ENCODE measurements at places on chromosomes 3 and 15.

DNA sequence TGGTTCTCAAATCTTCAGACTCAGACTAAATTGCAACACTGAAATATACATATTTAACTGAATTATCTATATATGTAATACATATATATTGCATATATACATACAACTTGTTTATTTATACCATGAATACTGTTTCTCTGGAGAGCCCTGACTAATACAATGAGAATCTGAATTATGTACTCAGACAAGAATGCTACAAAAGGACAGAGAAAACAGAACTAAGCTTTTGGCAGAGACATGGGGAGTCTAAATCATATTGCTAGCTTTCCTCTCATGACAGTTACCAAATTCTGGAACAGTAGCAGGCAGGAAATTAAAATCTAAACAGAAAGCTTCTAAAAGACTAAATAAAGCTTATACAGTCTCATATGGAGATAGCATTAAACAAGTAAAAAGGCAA is 142.4 kb upstream of the KCNMB2 start:
- DNase-seq = no peak

- DNase-seq = no peak
These were observed 142.7 kb downstream of the MEGF11 start for GRCh38 chr15:66110864-66111263.

DNA sequence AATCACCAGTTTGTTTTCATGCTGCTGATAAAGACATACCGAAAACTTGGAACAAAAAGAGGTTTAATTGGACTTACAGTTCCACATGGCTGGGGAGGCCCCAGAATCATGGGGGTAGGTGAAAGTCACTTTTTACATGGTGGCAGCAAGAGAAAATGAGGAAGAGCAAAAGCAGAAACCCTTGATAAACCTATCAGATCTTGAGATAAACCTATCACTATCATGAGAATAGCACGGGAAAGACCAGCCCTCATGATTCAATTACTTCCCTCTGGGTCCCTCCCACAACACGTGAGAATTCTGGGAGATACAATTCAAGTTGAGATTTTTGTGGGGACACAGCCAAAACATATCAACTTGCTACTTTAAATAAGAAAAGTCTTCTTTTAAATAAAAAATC is 28.9 kb downstream of the CD200R1L start:
- no peak for DNase-seq

DNA sequence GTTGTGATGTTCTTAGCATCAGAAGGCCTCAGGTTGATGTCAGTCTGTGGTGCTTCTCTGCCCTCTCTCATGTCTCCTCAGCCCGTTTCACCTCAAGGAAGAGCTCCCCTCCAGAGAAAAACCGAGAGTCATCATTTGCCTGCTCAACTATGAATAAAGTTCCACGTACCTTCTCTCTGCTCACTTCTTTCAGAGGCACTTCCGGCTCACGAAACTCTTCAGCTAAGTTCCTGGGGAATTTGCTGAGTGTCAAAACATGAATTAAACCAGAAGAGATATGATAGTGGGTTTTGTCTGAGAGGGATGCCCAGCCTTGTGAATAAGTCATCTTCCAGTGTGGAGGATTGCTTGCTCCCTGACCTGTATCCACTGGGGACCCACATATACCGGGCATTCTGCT is 37.7 kb downstream of the CCR4 start:
- no peak for DNase-seq

- no peak for DNase-seq
These were observed 12.9 kb downstream of the MB21D2 start for GRCh38 chr3:192904632-192905289.

GRCh38 chr3:55329849-55330248 is 157.3 kb downstream of the WNT5A start:
- no peak for DNase-seq

- no peak for DNase-seq
These were observed 27.8 kb upstream of the ATP2B2 start for GRCh38 chr3:10532939-10533736.

DNA sequence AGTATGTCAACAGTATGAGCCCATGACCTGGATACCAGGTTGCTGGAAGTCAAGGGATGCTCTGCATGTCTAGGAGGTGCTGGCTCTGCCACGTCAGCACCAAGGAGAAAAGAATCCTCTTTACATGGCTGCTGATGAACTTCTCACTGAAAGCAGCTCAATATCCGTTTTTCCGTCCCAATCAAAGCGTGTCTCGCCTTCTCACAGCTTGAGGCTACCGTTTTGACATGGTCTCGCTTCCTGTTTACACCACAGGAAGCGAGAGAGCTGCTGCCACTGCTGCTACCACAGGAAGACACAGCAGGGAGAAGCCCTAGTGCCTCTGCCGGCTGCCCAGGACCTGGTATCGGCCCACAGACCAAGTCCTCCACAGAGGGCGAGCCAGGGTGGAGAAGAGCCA is 27.3 kb downstream of the STARD5 start:
- DNase-seq = no peak

DNA sequence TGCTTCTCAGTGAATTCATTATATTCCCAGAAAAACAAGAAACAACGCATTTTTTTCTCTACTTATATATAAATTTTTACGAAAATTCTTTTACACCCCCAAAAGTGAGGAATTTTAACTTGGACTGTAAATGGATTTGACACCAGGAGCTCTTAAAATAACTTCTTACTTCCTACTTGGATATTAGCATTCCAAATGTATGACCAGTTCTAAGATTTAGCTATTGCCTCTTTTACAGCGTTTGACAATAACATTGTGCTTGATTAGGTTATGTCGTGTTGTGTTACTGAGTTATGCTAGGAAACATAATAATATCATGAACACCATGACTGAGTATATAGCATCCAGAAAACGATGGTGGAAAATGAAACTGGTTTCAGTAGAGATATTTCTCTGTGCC is 177.0 kb downstream of the CNTN6 start:
- no peak for DNase-seq

- DNase-seq = no peak
These were observed 414.0 kb upstream of the ZNF717 start for GRCh38 chr3:76199382-76199781.

- no peak for DNase-seq
These were observed 225.8 kb upstream of the ICE2 start for GRCh38 chr15:60704717-60705116.

DNA sequence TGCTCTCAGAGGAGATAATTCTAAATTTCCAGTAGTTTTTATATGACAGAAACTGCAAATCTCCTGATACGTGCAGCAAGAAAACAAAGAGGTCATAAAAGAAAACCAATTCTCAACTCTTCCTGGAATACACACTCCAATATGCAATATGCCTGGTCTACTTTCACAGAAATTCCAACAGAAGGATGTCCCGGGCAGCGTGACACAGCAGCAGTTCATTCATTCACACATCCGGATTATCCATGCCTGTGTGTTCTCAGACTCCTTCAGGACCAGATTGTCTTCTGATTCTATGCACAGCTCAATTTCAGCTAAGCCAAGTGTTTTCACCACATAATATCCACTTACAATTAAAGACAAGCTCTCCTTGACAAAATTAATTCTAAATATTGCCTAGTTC is 64.3 kb downstream of the FBN1 start:
- no peak for DNase-seq

DNA sequence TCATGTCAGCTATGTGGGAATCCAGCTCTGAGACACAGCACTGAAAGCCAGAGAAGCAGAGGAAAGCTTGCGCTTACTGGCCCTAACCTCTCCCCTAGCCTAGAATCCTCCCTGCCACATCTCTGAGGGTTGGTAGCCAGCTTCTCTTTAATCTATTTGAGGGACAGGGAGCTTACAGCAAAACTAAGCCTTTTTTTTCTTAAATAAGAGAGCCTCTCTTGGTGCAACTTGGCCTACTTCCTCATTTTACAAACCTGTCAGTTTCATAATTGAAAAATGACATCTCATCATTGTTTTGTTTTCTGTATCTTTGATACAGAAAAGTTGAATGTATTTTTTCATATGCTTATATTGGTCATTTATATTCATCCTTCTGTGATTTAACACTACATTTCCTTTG is 193.9 kb downstream of the ZNF621 start:
- no peak for DNase-seq

GRCh38 chr3:147934451-147935180 is 525.5 kb downstream of the ZIC1 start:
- DNase-seq = no peak

- DNase-seq = no peak
These were observed 25.5 kb downstream of the ESYT3 start for GRCh38 chr3:138459619-138460535.

- no peak for DNase-seq
These were observed 8.9 kb upstream of the GPR27 start for GRCh38 chr3:71744738-71745137.

GRCh38 chr3:103158183-103158582 is 723.4 kb downstream of the ZPLD1 start:
- no peak for DNase-seq

DNA sequence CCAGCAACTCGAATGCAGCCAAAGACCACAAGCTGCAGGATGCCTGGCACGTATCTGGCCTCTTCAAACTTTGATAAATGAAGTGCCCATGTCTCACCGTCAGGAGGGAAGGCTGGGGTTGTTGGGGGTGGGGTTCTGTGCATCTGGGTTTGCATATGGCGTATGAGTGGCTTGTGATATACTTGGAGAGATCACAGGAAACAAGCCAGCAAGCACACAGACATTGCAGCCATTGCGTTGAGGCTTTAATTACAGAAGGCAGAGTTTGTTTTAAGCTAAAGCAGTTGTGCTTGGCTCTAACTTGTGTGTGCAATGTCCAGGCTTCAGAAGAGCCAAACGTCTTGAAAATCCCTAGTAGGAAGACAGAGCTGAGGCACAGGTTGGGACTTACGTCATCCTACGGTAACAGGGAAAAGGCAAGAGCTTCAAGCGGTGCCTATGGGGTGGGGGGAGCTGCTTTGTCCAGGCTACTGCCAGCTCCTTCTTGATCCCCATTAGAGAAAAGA is 109.2 kb downstream of the ASB7 start:
- no peak for DNase-seq

- DNase-seq = no peak
These were observed 30.4 kb downstream of the ARHGEF3 start for GRCh38 chr3:56771376-56771775.

DNA sequence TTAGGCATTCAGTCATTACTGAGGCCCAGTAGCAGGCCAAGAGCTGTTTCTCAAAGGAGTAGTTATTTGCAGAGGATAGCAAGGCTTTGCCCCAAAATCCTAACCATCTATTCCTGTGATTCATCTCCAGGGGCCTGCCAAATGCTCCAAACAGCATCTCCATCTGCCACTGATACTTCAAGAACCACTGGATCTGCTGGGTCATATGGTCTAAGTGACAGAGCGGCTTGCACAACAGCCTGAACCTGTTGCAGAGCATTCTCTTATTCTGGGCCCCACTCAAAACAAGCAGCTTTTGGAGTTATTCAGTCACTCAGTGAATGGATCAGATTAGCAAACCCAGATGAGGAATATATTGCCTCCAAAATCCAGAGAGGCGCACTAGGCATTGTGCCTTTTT is 68.8 kb upstream of the ALDH1A3 start:
- no peak for DNase-seq

DNA sequence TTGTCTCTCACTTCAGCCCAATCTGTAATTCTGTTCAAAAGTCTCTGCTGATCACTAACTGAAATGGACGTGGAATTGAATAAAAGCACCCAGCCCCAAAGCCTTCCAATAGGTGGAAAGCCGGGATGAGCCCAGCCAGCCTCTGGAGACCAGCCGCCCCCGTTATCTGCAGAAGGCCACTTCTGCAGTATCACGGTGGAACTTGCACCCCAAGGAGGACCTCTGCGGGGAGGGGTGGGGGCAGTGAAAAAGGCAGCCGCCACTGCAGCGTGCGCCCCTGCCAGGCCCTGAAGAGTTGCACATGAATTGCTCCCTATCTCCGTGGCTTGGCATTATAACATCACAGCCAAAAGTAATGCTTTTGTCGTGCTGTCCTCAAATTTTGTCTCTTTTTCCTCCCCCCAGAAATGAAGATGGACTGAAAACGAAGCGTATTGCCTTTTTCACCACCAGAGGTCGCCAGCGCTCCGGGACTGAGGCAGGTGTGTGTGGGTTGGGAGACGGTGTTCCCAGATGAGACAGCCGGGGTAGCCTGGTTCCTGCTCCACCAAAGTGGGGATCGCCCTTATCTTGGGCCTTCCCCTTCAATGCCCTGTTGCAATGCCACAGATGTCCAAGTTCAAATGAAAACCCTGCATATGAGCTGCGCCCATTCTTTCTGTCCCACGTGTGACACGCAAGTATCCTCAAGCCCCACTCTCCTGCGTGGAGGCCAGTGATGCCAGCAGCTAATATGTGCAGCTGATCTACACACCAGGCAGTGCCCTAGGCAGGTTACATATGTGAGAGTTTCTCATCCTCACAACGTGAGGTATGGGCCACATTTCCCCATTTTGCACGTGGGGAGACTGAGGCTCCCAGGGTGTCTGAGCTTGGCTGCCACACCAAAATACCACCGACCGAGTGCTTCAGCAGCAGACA is 96.0 kb downstream of the LRRK1 start:
- DNase-seq = peak; percentile 24

DNA sequence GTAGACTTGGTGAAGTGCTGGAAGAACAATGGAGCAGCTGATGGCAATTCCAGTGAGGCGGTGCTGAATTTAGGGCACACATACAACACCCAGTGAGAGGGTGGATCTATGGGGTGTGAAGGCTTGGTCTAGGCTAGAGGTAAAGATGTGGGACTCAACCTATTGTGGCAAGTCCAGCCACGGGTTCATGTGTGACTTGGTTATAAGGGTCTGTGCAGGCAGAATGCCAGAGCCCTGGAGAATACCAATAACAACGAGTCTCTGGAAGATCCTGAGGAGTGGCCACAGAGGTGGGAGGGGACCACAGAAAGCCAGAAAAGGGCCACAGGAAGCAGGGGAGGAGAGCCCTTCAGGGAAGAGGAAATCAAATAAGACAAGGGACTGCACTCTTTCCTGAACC is 55.0 kb downstream of the VGLL4 start:
- DNase-seq = no peak

GRCh38 chr3:12944849-12945248 is 103.5 kb upstream of the RPL32 start:
- no peak for DNase-seq

DNA sequence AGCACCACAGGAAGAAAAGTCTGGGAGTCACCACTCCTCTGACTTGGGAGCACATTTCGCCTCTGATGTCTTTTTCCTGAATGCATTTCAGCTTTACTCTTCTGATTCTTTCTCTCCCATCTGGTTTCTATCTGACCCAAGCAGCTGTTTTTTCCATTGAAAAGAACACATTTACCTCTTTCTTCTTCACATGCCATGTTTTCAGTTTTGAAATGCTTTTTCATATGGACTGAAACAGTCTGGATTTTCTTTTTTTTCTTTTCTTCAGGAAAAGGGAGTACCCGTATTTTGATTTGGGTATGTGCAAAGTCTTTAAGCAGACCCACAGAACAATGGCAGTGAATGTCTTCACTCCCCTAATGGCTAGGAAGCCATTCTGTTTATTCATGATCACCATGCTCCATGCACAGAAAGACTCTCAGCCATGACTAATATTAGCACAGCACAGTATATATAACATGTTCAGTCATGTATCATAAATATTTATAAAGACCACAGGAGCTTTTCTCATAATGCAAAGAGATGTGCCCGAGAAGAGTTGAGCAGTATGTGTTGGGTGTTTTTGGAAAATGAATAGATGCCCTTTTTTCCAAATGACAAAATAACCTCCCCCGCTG is 82.7 kb upstream of the LRIG1 start:
- DNase-seq = no peak

GRCh38 chr3:59364496-59364895 is 314.7 kb upstream of the CFAP20DC start:
- no peak for DNase-seq

GRCh38 chr15:23514484-23514883 is 51.0 kb upstream of the MKRN3 start:
- DNase-seq = no peak

GRCh38 chr3:107085261-107085660 is 292.0 kb upstream of the CCDC54 start:
- DNase-seq = no peak

GRCh38 chr3:195384952-195385351 is 57.9 kb downstream of the ACAP2 start:
- no peak for DNase-seq

Measured in NCI-H1048 (cell line).